ENCODE measurements at places on chromosomes 4 and X. TPM values are rescaled to one million over a fixed set of nuclear protein-coding genes. Genes with fewer than 3 reads are reported as not detected.

DNA sequence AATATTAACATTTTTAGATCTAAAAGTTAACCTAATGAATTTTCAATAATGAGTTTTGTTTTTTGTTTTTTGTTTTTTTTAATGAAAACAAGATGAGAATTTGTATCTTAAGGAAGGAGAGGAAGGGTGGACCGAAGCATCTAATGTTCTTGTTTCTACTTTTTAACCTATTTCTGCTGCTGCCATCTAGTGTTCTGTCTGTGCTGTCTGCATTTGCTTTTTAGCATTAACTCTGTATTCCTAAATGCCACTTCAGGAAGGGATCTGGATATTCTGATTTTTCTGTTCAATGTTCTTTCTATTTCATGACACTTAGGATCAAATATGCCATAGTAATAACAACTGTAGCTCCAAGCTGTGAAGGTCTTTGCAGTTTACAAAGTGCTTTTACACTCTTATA, 161.7 kb downstream of the BRWD3 start:
- no peak overlapping the region for H3K4me3 ChIP-seq
- H3K27me3 ChIP-seq, result peaks cover 6% of the 10 kb centered on the region
- no peaks in the 10 kb centered on the region for H3K4me1 ChIP-seq

The PROM1 gene
- 0.16 TPM for total RNA-seq

The SPANXC gene
- not detected for total RNA-seq

DNA sequence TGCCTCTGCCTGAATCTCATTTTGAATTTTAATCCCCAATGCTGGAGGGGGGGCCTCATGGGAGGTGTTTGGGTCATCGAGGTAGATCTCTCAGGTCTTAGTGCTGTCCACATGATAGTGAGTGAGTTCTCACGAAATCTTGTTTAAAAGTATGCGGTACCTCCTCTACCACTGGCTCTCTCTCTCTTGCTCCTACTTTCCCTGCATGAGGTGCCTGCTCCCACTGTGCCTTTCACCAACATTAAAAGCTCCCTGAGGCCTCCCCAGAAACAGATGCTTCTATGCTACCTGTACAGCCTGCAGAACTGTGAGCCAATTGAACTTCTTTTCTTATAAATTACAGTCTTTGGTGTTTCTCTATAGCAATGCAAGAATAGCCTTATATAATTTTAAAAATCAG, 560.7 kb upstream of the CPEB2 start:
- no peak overlapping the region for H3K4me3 ChIP-seq
- H3K27ac ChIP-seq, result no peak overlapping the region
- H3K36me3 ChIP-seq, result no peaks in the 10 kb centered on the region

The PCYT1B gene
- total RNA-seq, result 0.44 TPM

GRCh38 chr4:137961051-137961438, 281.1 kb downstream of the SLC7A11 start:
- H3K36me3 ChIP-seq, result no peaks in the 10 kb centered on the region
- H3K4me1 ChIP-seq, result no peaks in the 10 kb centered on the region
- H3K27me3 ChIP-seq, result no peaks in the 10 kb centered on the region
- H3K4me3 ChIP-seq, result no peak overlapping the region
- no peak for DNase-seq

- H3K27ac ChIP-seq, result no peak overlapping the region
- no peak overlapping the region for H3K4me3 ChIP-seq
- no peak for DNase-seq
- H3K36me3 ChIP-seq, result no peaks in the 10 kb centered on the region
These were observed 202.6 kb downstream of the RBM46 start for GRCh38 chr4:154983714-154984113.

The HSFX3 gene
- total RNA-seq, result not detected

DNA sequence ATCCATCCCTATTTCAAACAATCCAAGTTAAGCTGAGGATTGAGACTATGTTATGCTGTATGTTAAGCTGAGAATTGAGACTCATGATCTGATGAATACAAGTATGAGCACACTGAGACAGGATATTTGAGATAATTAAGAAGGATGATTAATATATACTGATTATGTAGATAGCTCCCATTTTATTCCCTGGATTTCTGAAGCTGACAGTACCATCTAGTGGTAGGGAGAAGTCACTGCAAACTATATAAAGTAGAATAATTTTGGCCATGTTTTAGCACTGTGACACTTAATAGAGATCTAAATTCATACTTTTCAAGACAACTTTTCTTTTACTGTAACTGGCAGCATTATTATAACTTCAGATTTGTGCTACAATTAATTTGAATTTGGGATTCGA, 63.8 kb upstream of the HPRT1 start:
- H3K27ac ChIP-seq, result no peak overlapping the region
- H3K36me3 ChIP-seq, result peaks cover 18% of the 10 kb centered on the region
- no peaks in the 10 kb centered on the region for H3K4me1 ChIP-seq
- H3K27me3 ChIP-seq, result no peaks in the 10 kb centered on the region
- H3K4me3 ChIP-seq, result no peak overlapping the region

DNA sequence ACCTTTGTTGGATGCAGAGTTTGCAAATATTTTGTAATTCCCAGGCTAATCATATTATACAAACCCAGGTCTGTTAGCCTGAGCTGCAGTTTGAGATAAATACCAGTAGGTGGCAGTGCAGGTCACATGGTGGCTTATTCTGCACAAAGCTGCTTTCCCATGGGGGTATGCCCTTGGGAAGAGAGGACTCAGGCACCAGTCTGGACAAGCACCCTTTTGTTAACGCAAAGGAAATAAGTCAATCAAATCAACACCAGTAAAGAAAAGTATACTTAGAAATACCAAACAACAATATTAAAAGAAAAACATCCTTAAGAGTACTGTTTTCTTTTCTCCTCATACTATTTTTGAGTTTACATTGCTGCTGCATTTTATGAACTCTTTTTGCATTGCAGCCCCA, 389.0 kb upstream of the ZFP42 start:
- no peaks in the 10 kb centered on the region for H3K4me1 ChIP-seq
- H3K27me3 ChIP-seq, result no peaks in the 10 kb centered on the region
- H3K4me3 ChIP-seq, result no peak overlapping the region
- no peak overlapping the region for H3K27ac ChIP-seq
- no peaks in the 10 kb centered on the region for H3K36me3 ChIP-seq

- no peak overlapping the region for H3K27ac ChIP-seq
- DNase-seq, result no peak
- peaks cover 1% of the 10 kb centered on the region for H3K27me3 ChIP-seq
- H3K4me1 ChIP-seq, result no peaks in the 10 kb centered on the region
- H3K36me3 ChIP-seq, result no peaks in the 10 kb centered on the region
- H3K4me3 ChIP-seq, result no peak overlapping the region
These were observed 96.7 kb upstream of the MXRA5 start for GRCh38 chrX:3443184-3443583.

DNA sequence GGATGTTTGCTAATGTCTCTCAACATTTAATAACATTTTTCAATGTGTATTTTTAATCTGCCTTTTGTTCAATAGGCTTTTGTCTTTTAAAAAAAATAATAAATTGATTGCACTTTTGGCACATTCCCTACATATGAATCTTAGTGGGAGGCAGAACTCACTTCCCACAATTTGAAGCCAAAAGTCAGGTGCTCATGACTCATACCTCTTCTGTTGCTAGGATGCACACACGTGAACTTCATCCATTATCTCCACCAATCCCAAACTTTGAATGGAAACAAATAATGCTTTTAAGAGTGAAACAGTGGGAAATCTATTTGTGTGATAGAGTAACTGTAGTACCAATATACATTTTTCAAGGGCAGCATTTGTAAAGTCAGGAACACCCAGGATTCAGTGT, 260.5 kb downstream of the IQCM start:
- H3K36me3 ChIP-seq, result no peaks in the 10 kb centered on the region
- no peak overlapping the region for H3K4me3 ChIP-seq
- H3K27ac ChIP-seq, result no peak overlapping the region
- no peaks in the 10 kb centered on the region for H3K27me3 ChIP-seq

DNA sequence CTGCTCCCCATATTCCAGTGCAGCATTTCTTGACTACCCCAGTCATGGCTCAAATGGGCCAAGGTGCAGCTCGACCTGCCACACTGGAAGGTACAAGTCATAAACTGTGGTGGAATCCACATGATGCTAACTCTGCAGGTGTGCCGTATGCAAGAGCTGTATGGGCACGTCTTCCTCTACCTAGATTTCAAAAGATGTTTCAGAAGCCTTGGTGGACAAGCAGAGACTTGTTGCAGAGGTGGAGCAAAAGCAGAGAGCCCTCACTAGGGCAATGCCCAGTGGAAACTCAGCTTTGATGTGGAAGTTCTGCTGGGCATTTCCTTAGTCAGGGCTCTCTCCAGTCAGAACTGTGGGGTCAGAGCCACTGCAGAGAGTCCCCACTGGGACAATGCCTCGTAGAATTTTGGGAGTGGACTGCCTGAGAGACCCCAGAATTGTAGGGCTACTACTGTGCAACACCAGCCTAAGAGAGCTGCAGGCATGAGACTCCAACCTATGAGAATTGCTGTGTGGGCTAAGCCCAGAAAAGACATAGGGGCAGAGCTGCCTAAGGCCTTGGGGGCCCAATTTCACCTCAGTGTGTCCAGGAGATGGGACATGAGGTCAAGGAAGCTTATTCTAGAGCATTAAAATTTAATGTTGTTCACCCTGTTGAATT, 65.7 kb downstream of the BEX3 start:
- no peaks in the 10 kb centered on the region for H3K36me3 ChIP-seq
- DNase-seq, result no peak
- H3K4me1 ChIP-seq, result no peaks in the 10 kb centered on the region
- no peak overlapping the region for H3K27ac ChIP-seq
- H3K27me3 ChIP-seq, result no peaks in the 10 kb centered on the region
- no peak overlapping the region for H3K4me3 ChIP-seq

GRCh38 chrX:24732766-24733500, 39.2 kb downstream of the POLA1 start:
- no peaks in the 10 kb centered on the region for H3K27me3 ChIP-seq
- no peak overlapping the region for H3K27ac ChIP-seq
- H3K4me1 ChIP-seq, result no peaks in the 10 kb centered on the region
- H3K36me3 ChIP-seq, result peaks cover 28% of the 10 kb centered on the region

The UCP1 gene
- not detected for total RNA-seq

DNA sequence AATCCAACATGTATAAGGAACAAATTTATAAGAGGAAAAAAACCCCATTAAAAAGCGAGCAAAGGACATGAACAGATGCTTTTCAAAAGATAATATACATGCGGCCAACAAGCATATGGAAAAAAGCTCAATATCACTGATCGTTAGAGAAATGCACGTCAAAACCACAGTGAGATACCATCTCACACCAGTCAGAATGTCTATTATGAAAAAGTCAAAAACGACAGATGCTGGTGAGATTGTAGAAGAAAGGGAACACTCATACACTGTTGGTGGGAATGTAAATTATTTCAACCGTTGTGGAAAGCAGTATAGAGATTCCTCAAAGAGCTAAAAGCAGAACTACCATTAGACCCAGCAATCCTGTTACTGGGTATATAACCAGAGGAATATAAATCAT, 465.4 kb downstream of the TMA16 start:
- DNase-seq, result no peak
- H3K27me3 ChIP-seq, result no peaks in the 10 kb centered on the region
- H3K36me3 ChIP-seq, result no peaks in the 10 kb centered on the region
- no peak overlapping the region for H3K4me3 ChIP-seq
- no peaks in the 10 kb centered on the region for H3K4me1 ChIP-seq

DNA sequence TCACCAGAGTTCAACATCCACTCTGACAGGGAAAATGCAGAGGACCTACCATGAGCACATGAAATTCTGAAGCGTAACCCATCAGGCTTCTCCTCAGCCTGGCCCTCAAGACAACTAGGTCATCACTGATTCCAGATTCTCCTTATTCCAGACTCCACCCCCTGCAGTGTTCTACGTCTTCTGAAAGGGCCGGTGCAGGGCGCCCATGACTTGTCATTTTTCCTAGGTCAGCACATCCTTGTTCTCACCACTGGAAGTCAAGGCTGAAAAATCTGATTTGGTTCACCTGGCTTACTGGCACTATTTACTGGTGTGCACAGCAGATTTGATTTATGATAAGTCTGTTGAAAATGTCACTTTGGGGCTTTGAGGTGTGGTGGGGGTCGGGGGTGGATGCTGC, 140.9 kb upstream of the KLF3 start:
- H3K27ac ChIP-seq, result no peak overlapping the region
- peaks cover 23% of the 10 kb centered on the region for H3K4me1 ChIP-seq
- peaks cover 7% of the 10 kb centered on the region for H3K36me3 ChIP-seq
- peaks cover 4% of the 10 kb centered on the region for H3K27me3 ChIP-seq
- no peak overlapping the region for H3K4me3 ChIP-seq

The UVSSA gene
- 18.1 TPM for total RNA-seq

DNA sequence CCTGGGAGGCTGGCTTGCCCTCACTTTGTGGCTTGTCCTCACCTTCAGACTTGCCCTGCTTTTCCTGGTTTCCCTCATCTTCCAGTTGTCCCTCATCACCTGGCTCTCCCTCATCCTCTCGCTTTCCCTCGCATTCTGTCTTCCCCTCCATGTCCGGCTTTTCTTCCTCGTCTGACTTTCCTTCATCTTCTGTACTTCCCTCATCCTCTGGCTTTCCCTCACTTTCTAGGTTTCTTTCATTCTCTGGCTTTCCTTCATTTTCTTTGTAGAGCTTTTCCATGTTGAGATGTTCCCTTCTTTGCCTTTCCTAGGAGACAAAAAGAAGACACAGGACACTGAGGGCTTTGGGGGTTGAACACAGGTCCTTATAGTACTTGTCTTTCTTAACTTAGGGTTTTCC, 2.3 kb downstream of the TCEAL5 start:
- H3K36me3 ChIP-seq, result no peaks in the 10 kb centered on the region
- H3K27ac ChIP-seq, result no peak overlapping the region
- H3K27me3 ChIP-seq, result peaks cover 31% of the 10 kb centered on the region
- peaks cover 6% of the 10 kb centered on the region for H3K4me1 ChIP-seq
- H3K4me3 ChIP-seq, result no peak overlapping the region

The PF4V1 gene
- total RNA-seq, result not detected

The DACH2 gene
- not detected for total RNA-seq

The CT47B1 gene
- not detected for total RNA-seq

The HPGDS gene
- not detected for total RNA-seq

DNA sequence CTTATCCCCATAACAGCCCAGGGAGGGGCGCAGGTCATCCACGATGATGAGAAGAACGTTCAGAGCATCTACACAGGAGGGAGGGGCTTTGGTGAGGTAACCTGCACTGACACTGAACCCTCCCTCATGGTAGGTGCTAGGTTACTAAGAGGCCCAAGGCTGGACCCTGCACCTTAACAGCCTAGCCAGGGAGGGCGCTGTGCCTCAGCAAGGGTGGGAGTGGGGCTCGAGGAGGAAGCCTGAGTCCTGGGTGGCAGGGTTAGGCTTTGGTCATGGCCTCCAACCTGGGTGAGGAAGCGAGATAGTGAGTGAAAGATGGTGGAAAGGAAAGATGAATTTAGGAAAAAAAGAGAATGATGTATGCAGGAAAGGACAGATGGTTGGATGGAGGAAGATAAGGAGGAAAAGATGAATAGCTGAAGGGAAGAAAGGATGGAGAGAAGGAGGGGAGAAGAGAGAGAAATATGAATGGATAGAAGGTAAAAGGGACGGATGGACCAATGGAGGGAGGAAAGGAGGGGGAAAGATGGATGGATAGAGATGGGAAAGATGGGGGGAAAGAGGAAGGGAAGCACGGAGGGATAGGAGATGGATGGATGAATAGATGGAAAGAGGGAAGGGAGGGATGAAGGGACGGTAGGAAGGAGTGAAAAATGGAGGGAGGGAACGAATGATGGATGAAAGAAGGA, 736 bp downstream of the IDS start:
- no peaks in the 10 kb centered on the region for H3K27me3 ChIP-seq
- peaks cover 19% of the 10 kb centered on the region for H3K36me3 ChIP-seq
- peak; percentile 85 for DNase-seq
- peak overlapping the region; percentile 99 for H3K27ac ChIP-seq
- H3K4me1 ChIP-seq, result peaks cover 35% of the 10 kb centered on the region
- H3K4me3 ChIP-seq, result peak overlapping the region; percentile 99

The ADGRG2 gene
- not detected for total RNA-seq

The KDM6A gene
- total RNA-seq, result 18.9 TPM

GRCh38 chr4:108662629-108663028, 12.2 kb downstream of the OSTC start:
- H3K4me1 ChIP-seq, result no peaks in the 10 kb centered on the region
- DNase-seq, result no peak
- no peak overlapping the region for H3K4me3 ChIP-seq
- H3K36me3 ChIP-seq, result peaks cover 37% of the 10 kb centered on the region
- H3K27me3 ChIP-seq, result no peaks in the 10 kb centered on the region

Measured in activated CD4-positive, alpha-beta T cell treated with anti-CD3 and anti-CD28 coated beads for 36 hours (primary cell).